ENCODE measurements at places on chromosomes 2 and 18.

- no peak for DNase-seq
These were observed 6.7 kb upstream of the ESPNL start for GRCh38 chr2:238093181-238094140.

DNA sequence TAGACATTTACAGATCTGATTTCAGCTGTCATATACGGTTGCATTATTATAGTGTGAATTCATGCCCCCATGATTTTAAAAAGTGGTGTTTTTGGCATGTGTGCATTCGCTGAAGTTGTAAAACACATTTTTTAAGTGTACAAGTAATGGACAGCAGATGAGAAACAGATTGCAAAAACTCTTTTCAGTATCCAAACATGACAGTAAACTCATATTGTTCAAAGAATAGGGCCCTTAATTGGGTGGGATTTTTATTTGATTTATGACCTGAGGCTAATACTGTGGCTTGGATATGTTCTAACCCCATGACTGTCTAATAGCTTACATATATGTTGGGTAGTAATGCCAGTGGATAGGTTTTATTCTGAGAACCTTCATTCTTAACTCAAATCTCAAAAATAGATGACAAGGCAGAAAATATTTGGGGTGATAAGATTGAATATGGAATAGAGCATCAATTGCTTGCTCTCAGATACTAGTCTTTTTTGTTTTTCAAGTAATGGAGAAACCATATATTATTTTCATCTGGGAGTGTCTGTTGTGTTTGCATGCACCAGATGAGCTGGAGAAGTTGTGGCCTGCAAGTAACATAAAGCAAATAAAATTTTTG, 118.6 kb downstream of the PARD3B start:
- no peak for DNase-seq

- DNase-seq = no peak
These were observed 231.7 kb downstream of the ZNF516 start for GRCh38 chr18:76263046-76264005.

DNA sequence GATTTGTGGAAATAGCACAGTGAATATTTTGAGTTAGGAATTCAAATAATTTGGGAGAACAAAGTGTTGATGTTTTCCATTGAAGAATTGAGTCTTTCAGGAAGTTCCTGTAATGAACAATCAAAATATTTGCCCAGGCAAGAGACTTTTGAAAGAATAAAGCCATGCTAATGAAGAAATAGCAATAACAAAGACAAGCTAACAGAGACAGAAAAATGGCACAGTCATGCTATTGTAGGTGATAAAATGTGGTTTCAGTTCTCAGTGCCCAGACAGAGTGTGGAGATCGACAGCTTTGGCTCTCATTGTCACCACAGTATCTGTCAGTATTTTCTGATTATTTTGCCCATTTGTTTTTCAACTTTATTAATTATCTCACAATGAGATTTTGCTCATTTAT, 490.8 kb upstream of the PIK3C3 start:
- no peak for DNase-seq

All from CD4-positive, alpha-beta T cell treated with Interleukin-6 for 4 hours (primary cell).